Renal cortex interstitium (tissue), 15 donors: ENCODE measurements at places on chromosomes 7 and 10. TPM values are rescaled to one million over a fixed set of nuclear protein-coding genes. Genes with fewer than 3 reads are reported as not detected.

DNA sequence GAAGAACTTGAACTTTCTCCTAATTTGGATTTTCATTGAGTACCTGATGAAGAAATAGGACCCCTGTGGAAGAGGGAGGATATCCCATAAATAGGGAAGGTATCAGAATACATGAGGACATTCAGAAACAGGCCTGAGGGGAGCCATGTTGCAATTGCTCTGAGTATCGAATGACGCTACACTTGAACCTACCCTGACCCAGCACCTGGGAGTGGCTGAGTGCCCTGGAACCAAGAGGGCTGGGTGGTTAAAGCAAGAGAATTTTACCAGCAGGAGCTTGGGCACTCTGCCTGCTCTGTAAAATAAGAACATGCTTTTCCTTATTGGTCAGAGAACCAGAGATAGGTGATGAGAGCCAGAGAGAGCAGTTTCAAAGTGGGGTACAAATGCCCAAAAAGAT is 7.2 kb downstream of the NEUROD6 start:
- no peak for DNase-seq

- DNase-seq = no peak
These were observed 66.3 kb upstream of the EMX2 start for GRCh38 chr10:117476281-117476680.

Gene CHPF2
- 28.1 TPM for polyA plus RNA-seq

Gene PPP3CB
- polyA plus RNA-seq = 60.1 TPM

GRCh38 chr7:29140873-29141468 is 5.4 kb downstream of the CPVL start:
- DNase-seq = no peak

Gene ODAD2
- 0.73 TPM for polyA plus RNA-seq

DNA sequence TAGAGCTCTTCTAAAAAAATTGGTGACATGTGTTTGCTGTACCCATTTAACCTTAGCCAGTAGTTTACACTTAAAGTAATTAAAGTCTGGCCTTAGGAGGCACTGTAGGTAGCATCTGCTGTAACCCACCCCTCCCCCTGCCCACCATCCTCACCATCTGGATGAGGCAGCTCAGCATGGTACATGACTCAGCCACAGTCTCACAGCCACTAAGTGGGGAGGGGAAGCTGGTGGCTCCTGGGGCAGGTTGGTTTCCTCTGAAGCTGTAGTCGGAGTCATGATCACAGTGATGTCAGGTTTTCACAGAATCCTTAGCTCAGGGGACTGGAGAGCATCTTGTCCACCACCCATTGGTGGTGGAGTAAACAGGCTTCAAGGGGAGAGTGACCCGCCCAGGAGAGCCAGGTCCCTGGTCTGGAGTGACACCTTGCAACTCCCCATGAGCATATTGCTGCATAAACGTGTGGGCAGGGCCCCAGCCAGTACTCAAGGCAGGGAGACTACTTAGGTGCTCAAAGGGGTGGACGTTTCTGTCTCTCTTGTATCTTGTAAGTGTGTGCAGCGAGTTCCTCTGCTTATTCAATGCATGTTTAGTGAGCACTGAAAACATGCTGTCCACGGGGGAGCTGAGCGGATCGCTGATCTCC is 125.9 kb downstream of the GRK5 start:
- DNase-seq = no peak

Gene SAMD9L
- 1.8 TPM for polyA plus RNA-seq

DNA sequence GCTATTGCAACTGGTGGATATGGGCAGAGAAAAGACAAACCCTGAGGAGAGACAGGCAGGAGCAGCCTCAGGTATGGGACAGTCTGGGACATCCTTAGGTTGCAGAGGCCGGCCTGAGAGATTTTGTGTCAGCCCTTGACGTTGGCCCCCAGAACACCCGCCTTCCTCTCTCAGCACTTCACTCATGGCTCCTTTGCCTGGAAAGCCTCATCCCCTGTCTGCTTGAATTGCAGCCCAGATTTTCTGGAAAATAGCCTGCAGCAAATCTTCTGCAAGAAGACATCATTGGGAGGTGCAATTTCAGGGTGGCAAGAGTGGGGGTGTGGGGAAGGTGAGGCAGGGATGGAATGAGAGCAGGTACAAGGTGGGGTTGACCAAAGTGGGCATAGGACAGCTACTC is 2.2 kb upstream of the FRMD4A start:
- no peak for DNase-seq

Gene CALCR
- polyA plus RNA-seq = 0.82 TPM

GRCh38 chr7:145216866-145217265 is 381.0 kb upstream of the TPK1 start:
- no peak for DNase-seq

- DNase-seq = no peak
These were observed 139.2 kb downstream of the AMPH start for GRCh38 chr7:38492010-38492409.

Gene PNLIPRP2
- 0.10 TPM for polyA plus RNA-seq

GRCh38 chr10:58219875-58220274 is 47.8 kb downstream of the IPMK start:
- DNase-seq = no peak

Gene FGFBP3
- polyA plus RNA-seq = 2.9 TPM

- no peak for DNase-seq
These were observed 328.2 kb downstream of the PLXNA4 start for GRCh38 chr7:132247995-132248618.

DNA sequence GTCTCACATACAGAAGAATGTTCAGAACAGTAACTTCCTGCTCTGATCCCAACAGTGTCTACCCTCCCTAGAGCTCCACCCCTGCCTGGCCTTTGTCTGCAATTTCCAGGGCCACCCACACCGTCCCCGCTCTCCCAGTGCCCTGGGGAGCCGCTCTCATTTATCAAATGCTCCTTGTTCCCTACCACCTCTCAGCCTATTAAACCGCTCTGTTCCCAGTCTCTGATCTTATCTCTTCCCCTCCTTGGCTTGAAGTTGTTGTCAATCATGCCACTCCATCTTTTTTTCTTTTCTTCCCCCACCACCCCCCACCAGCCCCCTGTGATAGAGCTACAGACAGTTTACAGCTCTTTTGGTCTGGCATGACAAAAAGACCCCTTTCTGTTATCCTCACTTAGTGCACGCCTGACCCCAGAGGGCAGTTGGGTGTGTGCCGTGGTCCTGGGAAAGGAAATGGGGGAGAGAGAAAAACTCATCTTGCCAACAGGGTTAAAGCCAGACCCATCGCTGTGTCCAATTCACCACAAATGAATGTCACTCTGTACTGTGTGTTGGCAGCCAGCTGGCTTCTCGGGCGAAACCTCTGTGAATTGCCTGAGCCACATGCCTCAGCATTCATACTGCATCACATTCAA is 28.8 kb upstream of the HECTD2 start:
- DNase-seq = no peak

DNA sequence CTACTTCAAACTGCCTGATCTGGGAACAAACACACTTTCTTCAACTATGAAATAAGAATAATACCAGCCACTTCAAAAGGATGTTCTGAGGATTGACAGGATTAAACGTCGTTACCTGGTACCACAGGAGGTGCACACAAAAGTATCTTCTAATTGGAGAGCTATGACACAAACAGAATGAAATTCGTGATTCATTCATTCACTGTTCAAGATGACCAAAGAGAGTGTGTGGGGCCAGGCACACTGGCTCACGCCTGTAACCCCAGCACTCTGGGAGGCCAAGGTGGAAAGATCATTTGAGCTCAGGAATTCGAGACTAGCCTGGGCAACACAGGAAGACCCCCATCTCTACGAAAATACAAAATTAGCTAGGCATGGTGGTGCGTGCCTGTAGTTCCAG is 50.9 kb downstream of the SFMBT2 start:
- no peak for DNase-seq

DNA sequence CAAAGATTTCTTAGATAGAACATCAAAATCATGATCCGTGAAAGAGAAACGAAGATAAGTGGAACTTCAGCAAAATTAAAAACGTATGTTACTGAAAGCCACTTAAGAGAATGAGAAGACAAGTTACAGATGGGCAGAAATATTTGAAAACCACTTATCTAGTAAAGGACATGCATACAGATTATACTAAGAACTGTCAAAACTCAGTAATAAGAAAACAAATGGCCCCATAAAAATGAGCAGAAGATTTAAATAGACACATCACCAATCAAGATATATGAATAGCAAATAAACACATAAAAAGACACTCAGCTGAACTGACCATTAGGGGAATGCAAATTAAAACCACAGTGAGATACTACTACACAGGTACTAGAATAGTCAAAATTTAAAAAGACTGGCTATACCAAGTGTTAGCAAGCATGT is 343.7 kb downstream of the PTEN start:
- DNase-seq = no peak

- DNase-seq = no peak
These were observed 176.5 kb upstream of the KCTD7 start for GRCh38 chr7:66452165-66452564.

DNA sequence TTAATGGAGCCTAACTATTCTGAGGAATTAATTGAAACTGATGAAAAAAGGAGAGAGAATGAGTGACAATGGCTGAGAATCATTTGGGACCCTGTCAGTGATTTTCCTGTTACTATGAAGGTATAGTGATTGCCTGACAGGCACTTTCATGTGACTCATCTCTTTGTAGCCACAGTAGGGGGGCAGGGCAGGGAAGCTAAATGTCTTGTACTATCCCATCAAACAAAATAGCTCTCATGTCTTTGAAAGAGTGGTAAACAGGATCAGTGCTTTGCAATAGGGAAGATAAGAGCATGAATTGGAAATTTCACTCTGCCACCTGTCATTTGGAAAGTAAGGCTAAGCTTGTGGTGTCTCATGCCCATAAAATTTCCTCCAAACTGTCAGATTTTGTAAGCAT is 94.5 kb upstream of the GSDME start:
- no peak for DNase-seq

- no peak for DNase-seq
These were observed 5.0 kb upstream of the TACR2 start for GRCh38 chr10:69421611-69422308.

DNA sequence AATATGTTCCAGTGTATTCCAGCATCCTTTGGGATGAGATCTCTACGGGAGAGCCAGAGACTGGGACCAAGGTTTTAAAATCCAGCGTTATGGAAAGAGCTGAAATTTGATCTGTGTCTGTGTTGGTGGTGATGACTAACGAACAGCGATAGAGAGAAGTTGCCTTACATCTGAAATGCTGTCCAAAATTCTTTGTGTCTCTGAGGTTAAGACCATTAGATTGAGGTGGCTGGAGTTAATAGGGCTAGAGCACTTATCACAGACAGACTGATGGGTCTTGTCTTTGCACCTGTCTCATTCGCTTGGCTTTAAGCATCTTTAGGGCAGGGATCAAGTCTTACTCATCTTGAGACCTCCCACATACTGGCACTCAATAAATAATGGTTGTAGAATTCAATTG is 41.0 kb upstream of the RAPGEF5 start:
- no peak for DNase-seq

Gene CALHM3
- not detected for polyA plus RNA-seq

Gene FOXP2
- polyA plus RNA-seq = 10.0 TPM

GRCh38 chr7:73341877-73342276 is 13.9 kb downstream of the FKBP6 start:
- DNase-seq = no peak

Gene ZNF438
- polyA plus RNA-seq = 8.8 TPM

GRCh38 chr7:87876869-87877234 is 559 bp downstream of the DBF4 start:
- peak; percentile 56 for DNase-seq
